ENCODE measurements at places on chromosomes 4 and X. TPM values are rescaled to one million over a fixed set of nuclear protein-coding genes. Genes with fewer than 3 reads are reported as not detected.
A peak's percentile ranks its signal among the peaks of the same experiment; 100 is the strongest.

- no peak for DNase-seq
These were observed 39.6 kb downstream of the GSTCD start for GRCh38 chr4:105748222-105748621.

GRCh38 chr4:113008716-113009115 lies 40.7 kb upstream of the ANK2 start:
- DNase-seq: no peak

XK gene
- polyA plus RNA-seq: 8.9 TPM

EXOSC9 gene
- polyA plus RNA-seq: 26.9 TPM

DNA sequence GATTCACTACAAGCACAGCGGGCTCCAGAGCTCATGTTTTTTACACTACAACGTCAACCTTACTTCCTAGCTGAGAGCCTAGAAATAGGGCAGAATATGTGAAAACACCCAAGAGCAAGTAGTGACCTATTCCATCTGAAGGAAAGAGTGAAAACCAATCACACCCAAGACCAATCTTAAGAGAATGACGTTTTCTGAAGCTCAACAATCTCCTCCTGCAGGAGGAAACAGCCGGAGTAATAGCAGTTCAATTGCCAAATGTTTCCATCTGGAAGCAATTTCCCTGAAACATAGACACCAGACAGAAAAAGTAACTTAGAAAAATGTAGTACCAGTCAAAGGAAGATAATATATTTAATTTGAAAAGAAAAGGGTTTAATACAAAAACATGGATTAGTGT lies 142.4 kb downstream of the ANXA5 start:
- peak; percentile 92 for DNase-seq

- no peak for DNase-seq
These were observed 826.2 kb upstream of the TENM3 start for GRCh38 chr4:181416966-181417365.

ZIC3 gene
- not detected for polyA plus RNA-seq

DNA sequence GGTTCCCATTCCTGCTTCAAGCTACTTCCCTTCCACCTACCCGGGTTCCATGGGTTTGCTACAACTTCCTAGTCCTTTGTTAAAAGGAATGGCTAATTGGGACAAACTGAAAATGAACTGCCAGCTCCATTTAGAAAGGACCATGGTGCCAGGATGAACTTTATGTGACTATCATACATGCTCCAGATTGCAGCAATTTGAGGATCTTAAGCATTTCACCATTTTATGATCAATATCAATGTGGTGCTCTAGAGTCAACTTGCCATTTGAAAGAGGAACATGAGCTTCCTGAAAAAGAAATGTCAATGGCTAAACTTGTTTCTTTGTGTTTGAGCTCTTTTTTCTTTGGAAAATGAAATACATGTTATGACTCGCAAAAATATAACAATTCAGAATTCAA lies 92.7 kb upstream of the IL15 start:
- no peak for DNase-seq

DNA sequence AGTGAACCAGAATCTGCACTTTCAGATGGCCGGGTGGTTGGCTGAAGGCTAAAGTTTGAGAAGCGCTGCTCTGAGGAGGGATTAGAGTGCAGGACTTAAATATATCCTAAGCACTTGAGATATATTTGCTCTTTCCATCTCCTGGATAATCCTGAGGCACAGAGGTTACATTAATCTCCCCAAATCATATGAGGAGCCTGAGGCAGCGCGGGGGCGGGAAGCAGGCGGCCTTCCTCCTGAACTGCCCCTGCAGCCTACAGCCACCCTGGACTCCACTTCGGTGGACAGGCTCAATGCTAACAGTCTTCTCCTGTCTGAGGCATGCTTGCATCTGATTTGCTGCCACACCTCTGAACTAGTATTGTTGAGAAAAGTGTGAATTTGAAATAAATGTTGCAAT lies 72.5 kb downstream of the AFAP1 start:
- no peak for DNase-seq

DNA sequence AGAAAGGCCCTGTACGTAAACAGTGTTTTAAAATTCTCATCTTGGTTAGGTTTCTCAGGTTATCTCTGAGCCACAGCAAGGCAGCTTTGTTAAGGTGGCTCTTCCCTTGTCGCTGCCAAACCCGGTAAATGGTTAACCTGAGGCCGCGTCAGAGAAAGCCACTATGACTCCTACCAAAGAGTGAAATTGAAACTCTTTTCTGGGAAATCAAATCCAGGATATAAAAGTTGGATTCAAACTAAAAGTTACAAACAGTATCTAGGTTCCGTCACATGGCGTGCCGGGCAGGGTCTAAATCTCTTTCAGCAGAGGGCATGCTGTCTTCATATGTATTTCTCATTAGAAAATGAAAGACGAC lies 433 bp downstream of the MMAA start:
- DNase-seq: peak; percentile 43

DNA sequence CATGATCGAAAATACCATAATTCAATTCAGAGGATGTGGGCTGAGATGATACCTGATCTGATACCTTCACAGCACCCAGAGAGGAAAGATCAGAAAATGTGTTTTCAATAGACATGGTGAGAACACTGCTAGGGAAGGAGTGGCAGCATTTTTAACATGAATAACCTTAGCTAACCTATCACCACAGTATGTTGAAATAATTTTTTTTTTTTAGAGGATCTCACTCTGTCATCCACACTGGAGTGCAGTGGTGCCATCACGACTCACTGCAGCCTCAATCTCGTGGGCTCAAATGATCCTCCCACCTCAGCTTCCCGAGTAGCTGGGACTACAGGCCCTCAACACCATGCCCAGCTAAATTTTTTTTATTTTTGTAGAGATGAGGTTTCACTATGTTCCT lies 90.5 kb upstream of the RAPGEF2 start:
- DNase-seq: no peak

MAOB gene
- polyA plus RNA-seq: 0.95 TPM

TEX13C gene
- not detected for polyA plus RNA-seq

GATA1 gene
- 0.22 TPM for polyA plus RNA-seq

- DNase-seq: no peak
These were observed 318.9 kb upstream of the GATB start for GRCh38 chr4:152079543-152080293.

- DNase-seq: no peak
These were observed 544.8 kb upstream of the ADGRL3 start for GRCh38 chr4:60655356-60655755.

- no peak for DNase-seq
These were observed 19.0 kb upstream of the ASB5 start for GRCh38 chr4:176288020-176288419.

GRCh38 chrX:30483996-30484395 lies 93.6 kb downstream of the TASL start:
- no peak for DNase-seq
